Brain (organoid and tissue), 16 donors: ENCODE measurements at places on chromosomes 7 and 10.

DNA sequence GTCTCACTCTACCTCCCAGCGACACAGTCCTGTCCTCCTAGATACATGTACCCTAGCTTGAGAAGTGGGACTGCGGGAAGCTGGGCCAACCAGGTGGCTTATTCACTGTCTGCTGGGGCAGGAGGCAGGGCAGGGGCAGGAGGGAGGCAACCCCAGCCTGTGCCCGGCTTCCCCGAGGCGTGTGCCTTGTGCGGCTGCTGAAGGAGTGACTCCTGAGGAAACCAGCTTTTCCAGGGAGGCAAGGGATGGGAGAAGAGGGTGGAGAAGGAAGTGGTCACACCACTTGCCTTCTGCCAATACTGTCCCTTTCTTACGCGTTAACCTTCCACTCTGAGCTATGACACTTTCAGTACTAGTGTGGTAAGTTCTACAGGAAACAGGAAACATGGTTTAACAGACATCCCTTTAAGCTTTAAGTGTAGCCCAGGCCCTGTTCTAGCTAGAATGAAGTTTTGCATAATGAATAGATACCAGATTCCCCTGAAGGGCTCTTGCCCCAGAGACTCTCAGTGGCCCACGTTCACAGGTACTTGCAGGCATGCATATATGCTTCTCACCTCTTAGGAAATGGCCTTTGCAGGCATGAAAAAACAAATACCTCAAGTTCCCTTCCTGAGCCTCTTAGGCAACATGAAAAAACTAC lies 40.6 kb downstream of the SYPL1 start:
- no peak for DNase-seq

GRCh38 chr10:73816917-73817729 lies 5.7 kb upstream of the NDST2 start:
- no peak for DNase-seq

DNA sequence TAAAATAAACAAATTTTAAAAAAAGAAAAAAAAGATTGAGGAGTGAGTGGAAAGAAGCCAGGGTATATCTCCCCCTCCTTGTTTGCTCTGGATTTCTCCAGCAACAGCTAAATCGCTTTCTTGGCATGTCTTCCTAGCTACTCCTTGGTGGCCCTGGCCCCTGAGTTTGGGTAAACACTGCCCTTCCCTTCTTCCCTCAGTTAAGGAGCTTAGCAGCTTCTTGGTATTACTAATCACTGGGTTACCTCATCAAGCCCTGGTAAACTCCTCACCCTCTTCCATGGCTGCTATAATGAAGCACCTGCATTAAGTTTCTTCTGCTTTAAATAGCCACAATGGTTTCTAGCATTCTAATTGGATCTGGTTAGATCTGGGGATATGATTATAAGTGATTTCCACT lies 269.8 kb downstream of the FZD1 start:
- no peak for DNase-seq

DNA sequence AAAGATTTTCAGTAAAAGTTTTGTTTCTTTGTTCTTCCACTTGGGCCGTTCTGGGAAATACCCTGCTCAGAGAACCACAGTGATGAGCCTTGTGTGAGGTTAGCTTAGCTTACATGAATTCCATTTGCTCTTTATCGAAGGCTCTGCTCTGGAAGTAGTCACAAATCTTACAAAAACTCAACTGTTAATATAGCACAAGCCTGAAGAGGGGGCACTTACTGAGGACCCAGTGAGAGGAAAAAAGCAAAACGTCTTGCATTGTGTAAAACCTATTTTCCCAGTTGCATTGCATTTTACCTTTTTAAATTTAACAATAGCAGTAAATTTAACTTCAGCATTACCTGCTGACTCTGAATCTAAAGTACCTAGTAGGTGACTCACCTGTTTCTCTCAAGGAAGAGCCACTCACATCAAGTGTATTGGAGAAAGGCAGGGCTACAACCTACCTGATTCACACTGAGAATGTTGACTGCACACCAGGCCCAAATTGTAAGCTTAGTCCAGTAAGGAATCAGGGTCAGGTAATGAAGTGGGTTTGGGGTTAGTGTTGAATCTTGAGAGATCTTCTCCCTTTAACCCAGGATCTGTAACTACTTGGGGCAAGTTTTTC lies 42.3 kb downstream of the PPP1R17 start:
- DNase-seq, result no peak

DNA sequence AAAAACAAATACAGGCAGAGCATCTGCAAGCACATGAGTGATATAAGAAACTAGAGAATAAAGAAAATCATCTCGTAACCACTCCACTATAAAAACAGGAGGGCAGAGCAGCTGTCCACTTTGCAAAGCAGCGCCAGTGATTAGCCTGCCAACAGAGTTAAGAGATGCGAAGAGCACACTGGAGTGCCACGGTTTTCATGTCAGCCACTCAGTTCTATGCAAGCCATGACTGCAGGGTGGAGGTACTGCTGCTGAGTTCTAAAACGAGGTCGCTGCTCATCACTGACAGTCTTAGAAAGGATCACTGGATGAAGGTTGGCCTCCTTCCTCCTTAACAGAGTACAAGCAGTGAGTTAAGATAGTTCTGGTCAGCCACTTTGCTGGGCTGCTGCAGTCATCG lies 58.5 kb downstream of the FGFR2 start:
- peak; percentile 82 for DNase-seq

GRCh38 chr7:42208572-42208971 lies 28.4 kb downstream of the GLI3 start:
- DNase-seq, result no peak

DNA sequence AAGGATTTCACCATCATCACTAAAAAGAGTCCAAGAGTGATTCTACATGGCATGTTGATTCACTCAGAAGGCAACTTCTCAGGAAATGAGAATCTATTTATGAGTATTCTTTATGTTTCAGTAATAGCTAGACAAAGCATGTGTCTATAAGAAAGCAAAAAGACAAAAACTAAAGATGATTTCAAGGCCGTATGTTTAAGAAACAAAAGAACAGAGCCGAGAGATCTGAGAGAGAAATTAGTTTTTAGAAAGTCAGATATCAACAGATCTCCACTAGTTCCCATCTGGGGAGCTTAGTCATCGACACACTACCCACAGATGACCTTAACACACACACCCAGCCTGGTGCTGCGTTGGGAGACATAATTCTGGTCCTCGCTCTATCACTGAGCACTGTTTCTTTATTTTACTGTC lies 21.0 kb downstream of the PIP4K2A start:
- no peak for DNase-seq

GRCh38 chr10:110803239-110803749 lies 68.4 kb upstream of the PDCD4 start:
- DNase-seq, result no peak

GRCh38 chr7:106548491-106548890 lies 112.5 kb downstream of the CCDC71L start:
- DNase-seq, result no peak

GRCh38 chr7:131076711-131077181 lies 250.9 kb upstream of the MKLN1 start:
- DNase-seq, result no peak

GRCh38 chr7:91140982-91141381 lies 123.3 kb upstream of the FZD1 start:
- DNase-seq, result no peak

DNA sequence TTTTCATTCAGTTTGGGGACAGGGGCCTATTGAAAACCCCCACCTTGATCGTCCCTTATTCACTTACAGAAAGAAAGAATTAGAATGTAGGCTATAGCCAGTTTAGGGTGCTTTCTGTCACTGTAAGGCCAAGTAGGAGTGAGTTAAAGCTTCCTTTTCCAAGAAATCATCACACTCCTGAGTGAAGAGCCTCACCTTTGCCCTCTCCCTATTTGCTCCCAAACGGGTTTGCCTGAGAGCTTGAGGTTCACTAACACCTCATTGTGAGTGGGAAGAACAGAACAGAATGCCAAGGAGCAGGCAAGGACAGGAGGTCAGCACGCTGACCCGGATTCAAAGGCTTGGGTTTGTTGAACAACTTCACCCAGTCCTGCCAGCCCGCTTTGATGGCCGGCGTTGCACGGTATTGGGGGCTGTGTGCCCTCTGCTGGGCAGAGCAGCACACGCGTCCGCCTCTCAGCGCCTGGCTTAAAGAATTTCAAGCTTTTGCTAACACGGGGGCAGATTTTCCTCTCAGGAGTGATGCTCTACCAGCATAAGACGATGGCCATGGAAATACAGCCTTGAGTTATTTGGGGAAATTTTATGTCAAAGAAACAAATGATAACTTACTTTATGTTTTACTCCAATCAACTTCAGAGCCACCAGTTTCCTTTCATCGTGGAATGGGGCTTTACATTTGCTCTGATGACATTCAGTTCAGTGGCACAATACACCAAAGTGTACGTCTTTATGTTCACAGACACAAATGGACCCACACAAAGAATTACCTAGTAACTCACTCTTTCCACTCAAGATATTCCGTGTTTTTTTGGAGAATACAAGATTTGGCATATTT lies 470.0 kb downstream of the SUGCT start:
- DNase-seq, result peak; percentile 65

DNA sequence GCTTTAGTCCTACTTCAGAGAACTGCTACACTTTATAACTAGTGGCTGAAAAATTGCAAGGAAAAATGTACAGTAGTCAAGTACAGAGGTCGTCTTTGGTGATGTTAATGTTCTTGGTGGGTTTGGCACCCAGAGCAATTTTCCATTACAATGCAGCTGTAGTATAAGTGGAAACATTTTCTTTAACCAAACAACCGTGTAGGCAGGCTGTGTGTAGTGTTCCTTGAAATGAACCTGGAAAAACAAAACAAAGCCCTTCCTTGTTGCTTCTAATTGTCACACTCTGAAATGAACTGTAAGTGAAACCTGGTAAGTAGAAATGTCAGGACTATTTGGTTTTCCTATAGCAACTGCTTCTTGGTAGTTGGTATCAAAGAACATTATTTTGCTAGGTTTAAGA lies 256.9 kb downstream of the MDFIC start:
- no peak for DNase-seq

- DNase-seq, result no peak
These were observed 9.9 kb downstream of the CRPPA start for GRCh38 chr7:16411391-16411790.

- no peak for DNase-seq
These were observed 213.0 kb upstream of the INHBA start for GRCh38 chr7:41915871-41916270.

DNA sequence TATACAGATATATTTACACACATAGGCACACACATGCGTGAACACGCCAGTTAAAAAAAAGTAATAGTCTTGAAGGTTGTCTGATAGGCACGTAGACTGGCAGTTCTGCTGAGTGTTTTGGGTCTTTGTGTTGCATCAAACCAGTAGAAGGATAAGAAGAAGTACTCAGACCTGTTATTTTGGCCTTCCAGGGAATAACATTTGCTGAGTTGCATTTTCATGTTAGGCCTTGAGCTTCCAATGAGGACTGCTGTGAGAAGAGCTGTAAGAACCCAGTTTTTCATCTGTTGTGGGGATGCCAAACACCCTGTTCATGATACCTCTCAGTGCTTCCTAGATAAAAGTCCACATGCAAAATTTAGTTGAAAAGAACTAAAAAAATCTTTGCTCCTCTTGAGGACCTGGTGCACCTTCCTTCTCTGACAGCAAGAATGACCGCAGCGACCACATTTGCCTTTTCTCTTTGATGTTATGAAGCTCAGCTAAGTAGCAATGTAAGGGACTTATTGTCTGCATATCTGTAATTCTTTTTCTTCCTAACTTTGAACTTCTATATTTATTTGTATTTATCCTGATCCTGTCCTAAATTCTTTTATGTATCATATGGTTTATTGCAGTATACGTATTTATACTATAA lies 27.2 kb downstream of the HIPK2 start:
- no peak for DNase-seq

- no peak for DNase-seq
These were observed 8.1 kb upstream of the PDSS1 start for GRCh38 chr10:26689399-26689798.

DNA sequence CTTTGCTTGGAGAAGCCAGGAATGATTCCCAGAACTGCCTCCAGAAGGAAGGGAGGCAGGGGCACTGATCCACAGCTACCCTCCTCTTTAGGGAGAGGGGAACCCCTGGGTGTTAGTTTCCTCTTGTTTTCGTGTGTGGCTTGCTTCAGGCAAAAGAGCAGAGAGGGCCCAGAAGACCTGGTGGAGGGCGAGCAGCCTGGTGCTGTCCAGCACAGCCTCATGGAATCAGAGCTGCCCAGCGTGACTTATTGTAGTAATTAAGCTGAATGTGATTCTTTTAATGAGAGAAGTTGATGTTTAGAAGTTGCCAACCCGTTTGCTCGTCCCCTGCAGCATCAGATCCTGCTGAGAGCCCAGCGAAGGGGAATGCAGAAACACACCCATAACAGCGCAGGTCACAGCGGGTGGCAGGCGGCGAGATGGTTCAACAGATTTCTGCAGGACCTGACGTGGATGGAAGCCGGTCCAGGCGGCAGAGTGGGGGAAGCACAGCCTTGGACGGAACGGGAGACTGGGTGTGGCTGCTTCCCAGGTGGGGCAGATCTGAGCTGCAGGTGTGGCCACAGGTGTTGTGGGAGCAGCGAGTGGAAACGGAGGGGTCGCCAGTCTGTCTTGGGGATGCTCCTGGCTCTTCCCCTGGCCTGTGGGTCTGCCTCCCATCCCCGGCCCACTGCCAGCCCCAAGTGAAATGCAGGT lies 53.7 kb upstream of the SHH start:
- DNase-seq, result no peak

DNA sequence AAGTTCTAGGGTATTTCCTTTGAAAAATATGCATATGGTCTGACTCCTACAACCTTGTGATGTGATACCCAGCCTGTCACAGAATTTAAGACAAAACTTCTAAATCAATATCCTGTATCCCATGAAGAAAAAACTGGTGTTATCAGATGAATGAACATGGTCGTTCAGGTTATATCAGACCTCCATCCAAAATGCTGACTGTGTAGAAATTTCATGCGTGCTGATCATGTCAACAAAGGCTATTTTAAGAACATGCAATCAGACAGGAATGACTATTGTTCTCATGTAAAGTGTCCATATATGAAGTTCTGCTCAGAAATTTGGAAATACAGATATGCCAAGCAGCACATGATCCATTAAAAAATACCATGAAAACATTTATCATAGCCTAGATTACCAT lies 62.3 kb downstream of the NEBL start:
- no peak for DNase-seq

GRCh38 chr7:99837649-99838361 lies 10.0 kb downstream of the CYP3A43 start:
- DNase-seq, result no peak

- DNase-seq, result no peak
These were observed 9.3 kb upstream of the ADD3 start for GRCh38 chr10:109998513-109998912.

DNA sequence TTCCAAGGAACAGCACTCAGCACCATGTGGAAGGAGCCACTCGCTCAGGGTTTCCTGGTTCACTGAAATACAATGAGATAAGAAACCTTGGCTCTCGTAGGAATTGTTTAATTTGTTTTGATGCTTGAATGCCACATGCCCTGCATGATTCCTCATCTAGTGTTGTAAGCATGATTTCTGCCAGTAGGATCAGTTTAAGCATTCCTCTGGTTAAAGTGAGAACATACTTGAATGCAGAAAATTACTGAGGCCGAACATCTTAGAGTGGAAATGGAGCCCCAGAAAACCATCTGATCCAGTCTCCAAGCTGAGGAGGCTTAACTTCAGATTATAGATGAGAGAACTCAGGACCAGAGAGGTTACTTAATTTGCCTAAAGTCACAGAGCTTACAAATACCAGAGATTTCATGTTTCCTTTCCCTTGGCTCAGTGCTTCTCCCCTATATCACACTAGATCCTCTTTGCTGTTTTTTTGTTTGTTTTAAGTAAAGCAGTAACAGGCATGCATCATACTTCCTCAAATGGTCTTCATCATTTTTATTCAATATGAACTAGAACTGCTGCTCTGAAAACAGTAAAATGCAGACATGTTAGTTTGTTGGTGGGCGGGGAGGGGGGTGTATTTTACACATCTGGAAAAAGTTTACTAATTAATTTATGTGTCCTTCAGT lies 125.1 kb downstream of the ADAM12 start:
- no peak for DNase-seq
